ENCODE measurements at places on chromosomes 7 and 10. TPM values are rescaled to one million over a fixed set of nuclear protein-coding genes. Genes with fewer than 3 reads are reported as not detected.
A peak's percentile ranks its signal among the peaks of the same experiment; 100 is the strongest.

DNA sequence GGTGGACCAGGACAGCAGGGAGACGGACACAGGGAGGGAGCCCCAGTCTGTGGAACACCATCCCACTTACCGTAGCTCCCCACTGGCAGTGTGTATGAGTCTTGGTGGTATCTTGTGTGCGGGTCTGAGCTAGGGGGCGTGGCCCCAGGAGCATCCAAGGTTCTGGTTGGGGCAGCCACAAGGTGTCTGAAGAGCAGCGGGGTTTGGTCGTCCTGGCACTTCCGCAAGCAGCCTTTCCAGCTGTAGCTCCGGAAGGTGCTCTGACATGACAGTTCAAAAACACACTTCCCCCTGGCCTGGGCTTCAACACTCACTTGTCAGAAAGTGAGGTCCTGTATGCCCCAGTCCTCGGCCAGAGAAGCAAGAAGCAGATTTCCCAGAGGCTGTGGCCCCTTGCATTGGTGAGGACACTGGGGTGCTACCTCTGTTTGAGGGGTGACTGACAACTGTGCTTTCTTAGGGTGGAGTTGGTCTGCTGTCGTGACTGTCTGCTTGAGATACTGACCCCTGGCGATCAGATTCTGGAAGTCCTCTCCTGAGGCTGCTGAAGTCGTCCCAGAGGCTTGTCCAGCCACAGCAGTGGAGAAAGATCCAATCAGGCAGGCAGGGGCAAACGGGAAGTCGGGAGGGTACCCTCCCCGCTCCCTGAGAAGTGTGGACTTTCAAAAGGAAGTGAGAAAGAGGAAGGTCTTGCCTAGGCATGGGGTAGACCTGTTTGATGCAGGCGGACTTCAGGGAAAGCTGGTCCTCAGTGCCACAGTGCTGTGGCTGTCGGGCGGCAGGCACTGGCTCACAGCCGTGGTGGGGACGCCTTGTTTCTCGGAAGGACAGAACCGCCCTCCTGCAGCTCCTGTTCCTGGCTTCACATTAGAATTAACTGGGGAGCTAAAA is 51.4 kb upstream of the PFKFB3 start:
- no peak for DNase-seq

DNA sequence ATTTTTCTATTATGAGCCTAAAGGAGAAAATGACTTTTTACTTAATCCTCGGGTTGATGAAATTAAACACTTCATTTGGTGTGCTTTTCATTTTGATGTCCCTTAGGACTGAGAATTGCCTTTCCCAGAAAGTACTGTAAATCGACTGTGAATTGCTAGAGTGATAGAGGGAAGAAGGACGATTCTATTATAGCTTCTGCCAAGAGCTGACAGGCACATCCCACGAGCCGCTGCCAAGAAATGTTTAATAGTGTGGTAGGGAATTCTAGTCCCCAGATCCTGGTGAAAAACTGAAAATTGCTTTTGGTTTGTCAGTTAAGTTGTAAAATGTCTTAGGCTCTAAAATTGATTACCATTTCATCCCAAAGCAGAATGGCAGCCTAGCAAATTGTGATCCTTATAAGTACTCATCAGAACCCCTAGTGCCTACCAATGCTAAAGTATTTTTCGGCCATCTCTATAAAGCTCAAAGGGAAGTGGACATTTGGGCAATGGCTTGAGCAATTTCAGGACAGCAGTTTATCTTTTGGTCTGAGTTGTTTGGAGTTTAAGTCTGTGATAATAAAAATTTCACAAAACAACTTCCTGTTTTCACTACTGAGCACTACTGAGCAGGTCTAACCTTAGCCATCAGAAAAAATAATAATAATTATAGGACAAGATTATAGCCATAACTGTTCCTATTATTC is 44.6 kb upstream of the HYCC1 start:
- no peak for DNase-seq

GRCh38 chr10:7405637-7406036 is 5.2 kb downstream of the SFMBT2 start:
- DNase-seq: no peak

DNA sequence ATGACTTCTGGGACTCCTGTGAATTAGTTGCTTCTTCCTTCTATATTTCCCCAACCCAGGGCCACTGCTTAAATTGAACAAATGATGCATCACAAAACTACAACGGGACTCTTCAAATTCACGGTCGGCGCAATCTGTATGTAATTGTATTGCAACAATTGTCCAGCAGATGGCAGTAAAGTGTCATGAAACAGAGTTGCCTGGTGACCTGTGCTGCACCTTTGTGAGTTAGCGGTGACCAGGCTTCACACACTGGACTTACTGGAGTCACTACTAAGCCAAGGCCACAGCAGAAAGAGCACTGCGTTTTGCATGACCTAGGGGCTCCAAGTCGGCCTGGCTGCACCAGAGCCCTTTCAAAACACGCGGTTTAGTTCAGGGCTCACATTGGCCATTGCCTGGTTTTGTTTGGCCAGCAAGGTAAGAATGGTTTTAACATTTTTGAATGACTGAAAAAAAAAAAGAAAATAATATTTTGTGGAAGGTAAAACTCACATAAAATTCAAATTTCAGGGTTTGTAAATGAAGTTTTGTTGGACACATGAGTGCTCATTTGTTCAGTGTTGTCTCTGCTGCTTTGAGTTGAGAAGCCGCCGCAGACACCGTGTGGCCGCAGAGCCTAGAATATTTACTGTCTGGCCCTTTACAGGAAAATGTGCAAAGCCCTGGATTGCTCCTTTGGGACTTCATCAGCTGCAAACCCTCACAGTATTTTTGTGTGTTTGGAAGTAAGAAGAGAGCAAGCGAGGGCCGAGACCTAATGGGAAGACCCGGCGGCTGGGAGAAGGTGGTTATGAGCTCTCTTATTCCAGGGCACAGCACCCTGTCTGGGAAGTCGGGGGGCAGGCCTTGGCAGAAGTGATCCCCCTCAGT is 23.2 kb upstream of the ZNF32 start:
- peak; percentile 75 for DNase-seq

TMEM139 gene
- total RNA-seq: not detected

SPAM1 gene
- not detected for total RNA-seq

FXYD4 gene
- not detected for total RNA-seq

MAGI2 gene
- 136 TPM for total RNA-seq

SYCE1 gene
- 1.2 TPM for total RNA-seq

Data from frontal cortex (tissue), 4 donors.